ENCODE measurements at places on chromosomes 3 and 15.

- DNase-seq = no peak
Observed at GRCh38 chr15:57599296-57599810, 7.6 kb downstream of the MYZAP start.

- no peak for DNase-seq
Observed at GRCh38 chr3:172946061-172946460, 195.0 kb downstream of the SPATA16 start.

DNA sequence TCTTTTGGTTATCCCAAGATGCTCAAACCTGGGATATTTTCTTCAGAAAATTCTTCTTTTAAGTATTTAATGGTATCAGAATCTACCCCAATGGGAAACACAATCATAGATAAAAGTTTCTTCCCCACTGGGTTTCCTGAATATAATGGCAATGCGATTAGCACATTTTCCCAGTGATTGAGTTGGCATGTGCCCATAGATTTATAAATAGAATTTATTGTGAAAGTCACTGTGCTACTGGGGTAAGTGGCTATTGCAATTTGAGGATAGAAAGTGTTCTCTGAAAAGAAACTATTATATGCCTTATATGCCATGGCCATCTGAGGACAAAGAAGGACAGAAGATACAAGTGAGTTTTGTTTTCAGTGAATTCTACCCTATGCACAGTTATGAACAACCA, 99.0 kb upstream of the RBMS3 start:
- DNase-seq = no peak

- no peak for DNase-seq
Observed at GRCh38 chr15:72375501-72375845, 341 bp downstream of the HEXA start.

DNA sequence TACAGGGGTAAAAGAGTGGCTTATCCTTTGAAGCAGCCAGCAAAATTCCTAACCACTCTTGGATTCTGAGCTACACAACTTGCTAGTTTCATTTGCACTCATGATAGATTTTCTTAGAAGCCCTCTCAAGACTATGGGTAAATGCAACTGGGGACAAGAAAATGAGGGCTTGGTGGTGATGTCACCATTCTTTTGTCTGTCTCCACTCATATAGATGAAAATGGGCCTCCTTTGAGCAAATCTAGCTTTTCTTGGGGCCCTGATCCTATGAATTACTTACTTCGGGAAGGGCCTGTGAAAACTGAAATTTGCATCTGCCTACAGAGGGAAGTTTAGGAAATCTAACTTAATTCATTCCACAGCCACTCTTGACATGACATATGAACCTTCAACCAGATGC, 486.3 kb downstream of the MAGI1 start:
- no peak for DNase-seq

GRCh38 chr15:53618461-53618860, 141.0 kb downstream of the WDR72 start:
- no peak for DNase-seq

Data from CD4-positive, alpha-beta T cell treated with Interleukin-12 subunit alpha and Interleukin-12 subunit beta, for 1 hour (primary cell).